Right ventricle myocardium superior (tissue), 1 donor: ENCODE measurements at places on chromosomes 5 and 9. TPM values are rescaled to one million over a fixed set of nuclear protein-coding genes. Genes with fewer than 3 reads are reported as not detected.

The SLC34A1 gene
- not detected for total RNA-seq

- no peak for DNase-seq
Observed at GRCh38 chr5:43296835-43297234, 16.4 kb downstream of the HMGCS1 start.

GRCh38 chr9:91572811-91573210, 149.2 kb upstream of the NFIL3 start:
- no peak for DNase-seq

The SH2D3C gene
- total RNA-seq: 18.2 TPM
